ENCODE measurements at places on chromosomes 5 and 9.
A peak's percentile ranks its signal among the peaks of the same experiment; 100 is the strongest.

DNA sequence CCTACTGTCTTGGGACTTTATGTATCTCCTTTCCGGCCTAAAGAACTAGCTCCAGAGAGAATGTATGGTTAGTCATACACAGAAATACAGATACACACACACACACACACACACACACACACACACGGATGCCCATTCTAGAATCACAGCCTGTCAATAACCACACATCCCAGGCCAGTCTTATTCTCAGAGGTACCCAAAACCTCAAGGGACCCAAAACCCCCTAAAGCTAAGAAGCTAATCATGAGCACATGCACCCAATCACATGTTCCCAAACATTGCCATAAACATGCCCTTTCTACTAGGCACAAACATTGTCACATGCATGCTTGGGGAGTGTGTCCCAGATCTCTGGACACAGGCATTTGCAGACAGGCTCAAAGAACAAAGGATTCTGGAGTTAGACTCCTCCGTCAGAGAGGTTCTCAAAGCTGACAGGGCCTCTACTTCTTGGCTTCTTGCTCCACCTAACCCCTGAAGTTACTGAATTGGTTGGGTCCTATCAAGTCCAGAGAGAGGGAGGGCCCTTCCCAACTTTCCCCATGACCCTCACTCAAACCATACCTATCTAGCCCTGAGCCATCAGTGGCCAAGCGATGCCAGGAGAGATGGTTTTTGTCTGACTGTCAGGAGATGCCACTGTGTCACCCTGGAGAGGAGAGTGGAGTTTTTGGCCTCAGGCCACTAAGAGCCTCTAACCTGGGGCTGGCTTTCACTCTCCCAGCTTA, 78.7 kb downstream of the NRG2 start:
- no peak for DNase-seq

DNA sequence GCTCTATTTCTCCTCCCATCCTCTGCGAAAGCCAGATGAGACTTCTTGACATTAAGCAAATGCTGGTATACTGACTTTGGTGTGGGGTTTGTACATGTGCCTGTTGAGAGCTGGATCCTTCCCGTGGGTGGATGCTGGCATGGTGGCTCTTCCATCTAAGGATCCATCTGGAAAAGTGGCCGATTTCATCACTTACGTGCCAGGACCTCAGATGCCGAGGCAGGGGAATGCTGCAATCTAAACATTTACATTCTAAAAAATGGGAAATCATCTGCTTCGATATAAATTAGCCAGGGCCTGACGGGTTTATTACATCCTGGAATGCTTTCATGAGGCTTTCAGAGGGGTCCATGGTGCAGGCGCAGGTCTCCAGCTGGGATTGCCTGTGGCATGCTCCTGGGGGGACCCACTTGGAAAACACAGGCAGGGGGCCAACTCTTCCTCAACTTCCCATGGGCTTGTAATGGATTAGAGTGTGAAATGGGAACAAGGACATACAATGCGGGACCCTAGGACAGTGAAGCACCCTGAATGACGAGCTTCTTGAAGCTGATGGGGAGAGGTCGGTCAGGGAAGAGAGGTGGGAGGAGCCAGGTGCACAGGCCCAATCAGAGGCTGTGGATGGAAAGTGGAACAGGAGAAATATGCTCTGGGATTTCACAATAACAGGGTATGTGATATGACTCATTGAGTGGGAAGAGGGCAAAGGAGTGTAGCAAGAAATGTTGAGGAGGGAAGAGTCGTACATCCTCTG, 105.5 kb upstream of the PITX1 start:
- DNase-seq: no peak

GRCh38 chr5:113153512-113154097, 177.0 kb downstream of the DCP2 start:
- DNase-seq: no peak

- no peak for DNase-seq
Observed at GRCh38 chr5:139131465-139131864, 66.7 kb downstream of the SIL1 start.

GRCh38 chr9:94687451-94687850, 39.0 kb upstream of the AOPEP start:
- DNase-seq: no peak

- no peak for DNase-seq
Observed at GRCh38 chr9:87211669-87212068, 264.4 kb upstream of the GAS1 start.

GRCh38 chr5:150152636-150153462, 2.8 kb downstream of the PDGFRB start:
- DNase-seq: no peak

GRCh38 chr5:115194676-115195075, 25.0 kb upstream of the TRIM36 start:
- no peak for DNase-seq

GRCh38 chr5:62942384-62942783, 363.8 kb downstream of the LRRC70 start:
- DNase-seq: no peak

- DNase-seq: no peak
Observed at GRCh38 chr5:174294891-174295620, 249.6 kb downstream of the NSG2 start.

DNA sequence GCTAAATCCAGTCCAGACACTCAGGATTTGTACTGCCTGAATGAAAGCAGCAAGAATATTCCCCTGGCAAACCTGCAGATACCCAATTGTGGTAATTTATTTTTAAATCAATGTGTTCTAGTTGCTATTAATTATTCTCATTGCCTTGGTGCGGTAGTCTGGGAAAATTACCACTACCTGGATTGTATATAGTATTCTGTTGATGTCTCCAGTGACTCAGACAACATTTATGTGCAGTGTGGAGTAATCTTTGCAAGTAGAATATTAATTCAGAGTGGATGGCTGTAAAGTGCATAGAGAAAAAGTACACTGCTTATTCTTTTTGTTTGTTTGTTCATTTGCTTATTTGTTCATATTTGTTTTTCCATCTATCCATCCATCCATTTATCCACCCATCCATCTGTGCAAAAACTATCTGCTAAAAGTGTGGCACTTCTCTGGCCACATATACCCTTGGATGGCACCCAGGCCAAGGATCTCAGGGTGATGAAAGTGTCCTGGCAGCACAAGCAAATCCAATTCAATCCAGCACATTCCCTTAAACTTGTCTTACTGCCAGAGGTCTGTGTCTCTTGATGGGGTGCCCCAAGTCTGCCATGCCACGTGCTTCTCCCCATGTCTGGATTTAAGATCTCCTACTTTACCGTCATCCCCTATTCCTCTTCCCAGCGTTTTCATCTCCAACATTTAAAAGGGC, 41.3 kb downstream of the NTRK2 start:
- DNase-seq: no peak

- DNase-seq: no peak
Observed at GRCh38 chr5:64497386-64497785, 8.4 kb upstream of the RGS7BP start.

DNA sequence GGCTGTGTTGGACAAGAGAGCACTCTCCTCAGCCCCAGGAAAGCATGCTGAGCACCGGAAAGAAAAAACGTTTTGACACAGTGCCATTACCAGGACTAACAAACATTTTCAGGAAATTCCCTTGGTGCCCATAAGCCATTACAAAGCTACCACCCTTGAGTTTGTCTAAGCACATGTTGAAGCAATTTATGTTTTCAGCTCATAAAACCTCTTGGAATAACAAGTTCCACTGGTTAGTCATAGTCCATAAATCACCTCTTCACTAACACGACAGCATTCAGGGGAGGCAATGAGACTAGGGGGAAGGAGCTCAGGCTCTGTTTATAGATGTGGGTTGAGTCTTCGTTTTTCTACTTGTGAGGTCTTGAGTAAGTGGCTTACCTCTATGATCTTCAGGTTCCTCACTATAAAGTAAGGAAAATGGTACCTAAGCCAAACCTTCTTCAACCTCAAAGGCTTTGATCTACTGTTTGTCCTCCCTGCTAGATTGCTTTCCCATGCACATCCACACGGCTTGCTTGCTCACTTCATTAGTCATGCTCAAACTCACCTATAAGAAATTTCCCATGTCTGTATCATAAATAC, 65.4 kb downstream of the DRD1 start:
- no peak for DNase-seq

DNA sequence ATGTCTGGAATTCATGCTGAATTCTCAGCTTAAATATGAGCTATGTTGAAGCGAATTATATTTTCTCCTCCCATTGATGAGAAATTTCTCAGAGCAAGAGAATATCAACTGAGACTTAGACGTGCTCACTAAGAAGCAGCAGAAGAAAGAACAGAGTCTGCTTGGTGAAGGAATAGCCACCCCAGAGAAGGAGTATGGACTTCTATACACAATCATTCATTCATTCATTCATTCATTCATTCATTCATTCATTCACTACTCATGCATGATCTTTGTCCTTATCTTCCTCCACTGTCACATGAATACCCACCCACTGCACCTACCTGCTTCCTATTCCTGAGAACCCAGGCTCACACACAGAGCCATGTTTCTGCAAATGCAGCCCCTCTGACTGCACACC, 206.6 kb downstream of the DEPDC1B start:
- DNase-seq: no peak

GRCh38 chr9:35112257-35113020, 3.2 kb downstream of the ATOSB start:
- DNase-seq: no peak

- peak; percentile 60 for DNase-seq
Observed at GRCh38 chr9:126985870-126986498, 71.4 kb downstream of the RALGPS1 start.

DNA sequence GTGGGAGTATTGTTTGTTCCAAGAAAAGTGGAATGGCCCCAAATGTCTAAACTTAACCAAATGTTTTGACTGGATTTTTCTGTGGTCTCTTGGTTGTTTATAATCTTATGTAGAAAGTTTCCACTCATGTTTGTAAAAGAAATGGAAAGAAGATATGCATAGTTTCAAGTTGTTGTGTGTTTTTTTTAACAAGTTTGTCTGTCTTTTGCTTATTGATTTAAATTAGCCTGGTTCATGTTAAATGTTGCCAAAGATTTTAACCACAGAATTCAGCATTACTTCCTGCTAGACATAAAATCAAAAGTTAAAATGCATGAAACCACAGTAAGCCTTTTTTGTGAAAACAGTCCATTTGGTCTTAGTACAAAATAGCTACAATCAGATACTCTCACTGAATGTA, 14.0 kb downstream of the PPWD1 start:
- no peak for DNase-seq

GRCh38 chr9:127123064-127123890, 842 bp upstream of the ANGPTL2 start:
- DNase-seq: no peak

DNA sequence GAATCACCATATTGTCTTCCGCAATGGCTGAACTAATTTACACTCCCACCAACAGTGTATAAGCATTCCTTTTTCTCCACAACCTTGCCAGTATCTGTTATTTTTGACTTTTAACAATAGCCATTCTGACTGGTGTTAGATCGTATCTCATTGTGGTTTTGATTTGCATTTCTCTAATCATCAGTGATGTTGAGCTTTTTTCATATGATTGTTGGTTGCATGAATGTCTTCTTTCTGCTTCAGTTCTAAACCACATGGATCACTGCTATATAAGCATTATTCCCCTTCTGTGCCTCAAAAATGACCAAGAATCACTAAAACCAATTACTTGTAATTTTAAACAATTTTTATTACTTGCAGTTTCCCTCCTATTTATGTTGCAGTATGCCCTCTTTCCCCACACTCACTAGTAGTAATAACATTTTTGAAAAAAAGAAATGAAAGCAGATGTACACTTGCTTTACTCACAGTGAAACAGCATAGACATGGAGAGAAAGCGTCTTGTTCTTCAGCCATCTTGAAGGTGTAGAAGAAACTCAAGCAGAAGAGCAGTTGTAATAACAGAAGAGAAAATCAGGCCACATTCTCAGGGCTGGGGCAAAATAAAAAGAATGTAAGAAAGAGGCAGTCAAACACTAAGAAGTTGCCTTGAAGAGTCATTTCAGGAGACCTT, 4.5 kb upstream of the TMEM252 start:
- DNase-seq: no peak

- DNase-seq: no peak
Observed at GRCh38 chr9:93128011-93128714, 5.9 kb downstream of the NINJ1 start.

GRCh38 chr9:73090214-73090613, 61.5 kb upstream of the ANXA1 start:
- DNase-seq: no peak

DNA sequence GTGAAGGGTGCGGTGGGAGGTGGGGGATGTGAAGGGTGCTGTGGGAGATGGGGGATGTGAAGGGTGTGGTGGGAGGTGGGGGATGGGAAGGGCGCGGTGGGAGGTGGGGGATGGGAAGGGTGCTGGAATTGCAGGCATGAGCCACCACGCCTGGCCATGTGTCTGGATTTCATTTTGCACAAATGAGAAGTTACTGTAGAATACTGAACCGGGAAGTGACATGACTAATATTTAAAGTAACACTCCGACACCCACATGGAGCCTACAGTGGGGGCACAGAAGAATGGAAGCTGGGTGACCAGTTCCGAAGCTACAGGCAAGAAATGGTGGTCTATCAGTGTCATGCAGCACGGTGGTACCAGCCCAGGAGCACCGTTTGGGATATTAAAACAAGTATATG, 69.9 kb upstream of the SPTLC1 start:
- no peak for DNase-seq

All from stimulated activated CD8-positive, alpha-beta memory T cell treated with anti-CD3 and anti-CD28 coated beads, Interleukin-2, amount 100 ng/mL, for 48 hours (primary cell).